Muscle of leg (tissue), 16 donors: ENCODE measurements at places on chromosomes 5 and 9.

DNA sequence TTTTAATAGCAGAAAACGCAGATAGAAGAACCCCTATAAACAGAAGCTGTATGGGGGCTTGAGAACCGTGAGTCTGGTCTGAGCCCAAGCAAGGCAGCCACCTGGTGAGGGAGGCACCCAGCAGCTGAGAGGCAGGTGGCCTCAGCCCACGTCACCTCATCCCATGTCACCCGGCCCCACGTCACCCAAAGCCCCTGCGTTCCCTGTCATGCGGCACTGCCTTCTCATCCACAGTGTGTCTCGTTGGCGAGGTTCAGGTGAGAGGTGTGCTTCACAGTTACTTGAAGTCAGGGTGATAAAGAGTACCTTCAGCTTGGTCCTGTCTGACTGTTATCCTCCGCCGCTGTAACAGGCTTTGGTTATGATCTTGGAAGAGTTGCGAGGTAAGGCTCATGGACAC is 80.6 kb upstream of the IRX4 start:
- H3K27me3 ChIP-seq: no peaks in the 10 kb centered on the region
- H3K4me1 ChIP-seq: peaks cover 22% of the 10 kb centered on the region
- H3K36me3 ChIP-seq: no peaks in the 10 kb centered on the region
- no peak overlapping the region for H3K4me3 ChIP-seq
- H3K27ac ChIP-seq: no peak overlapping the region
- DNase-seq: no peak

- no peak overlapping the region for H3K4me3 ChIP-seq
- DNase-seq: peak; percentile 46
- no peaks in the 10 kb centered on the region for H3K27me3 ChIP-seq
- no peaks in the 10 kb centered on the region for H3K4me1 ChIP-seq
- no peaks in the 10 kb centered on the region for H3K36me3 ChIP-seq
These were observed 26.0 kb downstream of the GABRP start for GRCh38 chr5:170809551-170809950.

DNA sequence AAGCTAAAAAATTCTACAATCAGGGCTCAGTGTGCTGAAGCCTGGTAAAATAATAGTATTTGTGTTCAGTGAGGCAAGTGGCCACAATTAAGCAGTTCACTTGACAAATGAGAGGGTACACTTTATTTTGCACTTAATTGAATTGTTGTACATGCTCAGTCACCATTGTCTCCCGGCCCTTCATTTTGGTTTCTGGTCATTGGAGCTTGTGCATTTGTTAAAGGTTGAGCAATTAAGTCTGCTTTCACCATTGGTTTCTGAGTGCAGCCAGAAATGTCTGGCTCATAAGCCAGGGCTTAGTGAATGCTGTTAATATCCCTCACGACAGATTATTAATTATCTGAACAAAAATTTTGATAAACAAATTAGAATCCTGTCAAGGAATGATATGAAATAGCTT is 89.6 kb downstream of the PRDM6 start:
- DNase-seq: no peak
- no peaks in the 10 kb centered on the region for H3K36me3 ChIP-seq
- H3K27ac ChIP-seq: no peak overlapping the region
- H3K27me3 ChIP-seq: no peaks in the 10 kb centered on the region
- no peaks in the 10 kb centered on the region for H3K4me1 ChIP-seq

GRCh38 chr5:135391116-135391868 is 7.7 kb downstream of the MACROH2A1 start:
- peak; percentile 51 for DNase-seq
- no peak overlapping the region for H3K4me3 ChIP-seq
- no peaks in the 10 kb centered on the region for H3K27me3 ChIP-seq
- H3K4me1 ChIP-seq: peaks cover 39% of the 10 kb centered on the region
- no peak overlapping the region for H3K27ac ChIP-seq
- H3K36me3 ChIP-seq: peaks cover 51% of the 10 kb centered on the region

- DNase-seq: peak; percentile 88
- peak overlapping the region; percentile 91 for H3K27ac ChIP-seq
- peak overlapping the region; percentile 88 for H3K4me3 ChIP-seq
- peaks cover 17% of the 10 kb centered on the region for H3K36me3 ChIP-seq
- no peaks in the 10 kb centered on the region for H3K27me3 ChIP-seq
These were observed 929 bp downstream of the SH3PXD2B start for GRCh38 chr5:172453206-172453985.

DNA sequence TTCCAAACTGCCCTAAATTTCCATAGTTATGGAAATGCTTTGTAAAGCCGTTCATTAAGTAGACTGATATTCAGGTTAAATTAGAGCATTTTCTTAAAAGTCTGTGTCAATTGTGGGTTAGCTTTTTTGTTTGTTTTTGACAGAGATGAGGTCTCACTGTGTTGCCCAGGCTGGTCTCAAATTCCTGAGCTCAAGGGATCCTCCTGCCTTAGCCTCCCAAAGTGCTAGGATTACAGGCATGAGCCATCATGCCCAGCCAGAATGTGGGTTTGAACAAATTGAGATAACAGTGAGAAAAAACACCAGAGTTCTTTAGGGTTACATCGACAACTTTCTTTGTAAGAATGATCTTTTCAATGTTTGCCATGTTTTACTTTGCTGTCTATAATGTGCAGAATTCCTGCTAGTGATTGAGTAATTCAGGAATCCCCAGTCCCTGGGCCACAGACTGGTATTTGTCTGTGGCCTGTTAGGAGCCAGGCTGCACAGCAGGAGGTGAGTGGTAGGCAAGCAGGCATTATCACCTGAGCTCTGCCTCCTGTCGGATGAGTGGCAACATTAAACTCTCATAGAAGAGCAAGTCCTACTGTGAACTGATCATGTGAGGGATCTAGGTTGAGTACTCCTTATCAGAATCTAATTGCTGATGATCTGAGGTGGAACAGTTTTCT is 80.5 kb downstream of the RAI14 start:
- peaks cover 2% of the 10 kb centered on the region for H3K36me3 ChIP-seq
- H3K27me3 ChIP-seq: no peaks in the 10 kb centered on the region
- H3K27ac ChIP-seq: no peak overlapping the region
- DNase-seq: no peak
- H3K4me3 ChIP-seq: no peak overlapping the region

DNA sequence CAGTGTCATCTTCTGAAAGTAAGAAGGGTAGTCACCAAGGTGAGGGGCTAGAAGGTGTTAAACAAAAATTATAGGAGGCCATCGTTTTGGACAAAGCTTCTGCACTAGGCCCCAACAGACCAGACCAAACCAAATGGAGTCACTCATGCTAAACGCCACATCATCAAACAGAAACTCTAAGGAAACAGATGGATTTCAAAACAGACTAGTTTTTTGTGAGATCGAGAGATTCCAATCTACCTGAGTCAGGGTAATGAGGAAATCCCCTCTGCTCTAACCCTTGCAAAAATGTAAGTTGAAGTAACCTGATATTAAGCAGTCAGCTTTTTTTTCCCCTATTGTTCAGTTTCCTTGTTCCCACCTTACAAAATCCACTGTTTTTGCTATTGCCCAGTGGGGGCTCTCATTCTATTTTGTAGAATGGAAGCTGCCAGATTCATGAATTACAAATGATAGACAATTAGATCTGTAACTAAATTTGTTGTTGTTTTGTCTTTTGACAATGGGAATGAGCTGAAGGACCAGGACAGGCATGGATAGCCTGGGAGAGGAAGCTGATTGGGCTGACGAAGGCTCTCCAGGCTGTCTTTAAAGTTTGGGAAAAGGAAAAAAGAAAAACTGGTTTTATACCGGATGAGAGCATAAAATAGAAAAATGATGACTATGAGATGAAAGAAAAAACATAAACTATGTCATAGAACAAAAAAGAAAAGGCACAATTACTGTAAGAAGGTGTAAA is 94.7 kb upstream of the ADAMTSL1 start:
- DNase-seq: no peak
- H3K27ac ChIP-seq: no peak overlapping the region
- H3K36me3 ChIP-seq: no peaks in the 10 kb centered on the region
- no peaks in the 10 kb centered on the region for H3K4me1 ChIP-seq
- H3K4me3 ChIP-seq: no peak overlapping the region

GRCh38 chr5:170632985-170633234 is 129.1 kb downstream of the KCNIP1 start:
- H3K4me1 ChIP-seq: peaks cover 47% of the 10 kb centered on the region
- H3K4me3 ChIP-seq: peak overlapping the region; percentile 26
- H3K27ac ChIP-seq: peak overlapping the region; percentile 96

GRCh38 chr5:170113522-170113900 is 7.8 kb downstream of the FOXI1 start:
- DNase-seq: no peak
- no peak overlapping the region for H3K27ac ChIP-seq
- H3K4me1 ChIP-seq: peaks cover 8% of the 10 kb centered on the region
- no peaks in the 10 kb centered on the region for H3K36me3 ChIP-seq
- no peak overlapping the region for H3K4me3 ChIP-seq

- H3K27me3 ChIP-seq: no peaks in the 10 kb centered on the region
- DNase-seq: peak; percentile 62
- no peak overlapping the region for H3K27ac ChIP-seq
These were observed 142.1 kb downstream of the HINT1 start for GRCh38 chr5:131022811-131023497.

DNA sequence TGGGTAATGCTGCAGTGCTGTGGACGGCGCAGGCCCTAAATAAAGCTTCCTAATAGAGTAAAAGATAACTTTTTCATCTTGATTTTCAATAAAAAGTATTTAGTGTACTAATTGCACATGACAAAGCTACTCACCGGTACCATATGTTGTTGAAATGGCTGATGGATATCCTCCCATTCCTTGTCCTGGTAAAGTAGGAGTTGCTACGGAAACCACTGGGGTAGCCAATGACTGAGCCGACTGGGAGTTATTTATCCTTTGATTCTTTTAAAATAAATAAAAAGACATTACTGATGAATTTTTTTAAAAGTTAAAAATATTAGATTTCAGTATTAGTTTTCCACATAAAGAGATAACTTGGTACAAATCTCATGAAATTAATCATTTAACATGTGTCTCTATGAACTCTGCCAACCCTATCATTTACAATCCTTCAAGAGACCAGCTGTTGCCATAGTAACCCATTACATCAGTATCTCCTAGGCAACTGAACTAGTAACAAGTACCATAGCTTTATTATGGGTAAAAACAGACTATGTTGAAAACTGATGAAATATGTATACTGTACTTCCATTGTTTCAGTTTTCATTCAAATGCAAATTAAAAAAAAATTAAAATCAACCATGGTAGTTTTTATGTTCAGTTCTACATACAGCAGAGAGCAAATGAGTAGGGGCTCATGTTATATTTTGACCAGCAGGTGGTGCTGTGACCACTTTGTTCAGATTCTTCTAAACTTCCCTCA is 153.7 kb downstream of the MEF2C start:
- H3K4me3 ChIP-seq: no peak overlapping the region
- no peaks in the 10 kb centered on the region for H3K27me3 ChIP-seq
- peak; percentile 89 for DNase-seq
- H3K36me3 ChIP-seq: peaks cover 19% of the 10 kb centered on the region

GRCh38 chr5:73534971-73535370 is 30.5 kb downstream of the ANKRA2 start:
- H3K27me3 ChIP-seq: peaks cover 10% of the 10 kb centered on the region
- H3K27ac ChIP-seq: no peak overlapping the region
- no peak overlapping the region for H3K4me3 ChIP-seq
- no peaks in the 10 kb centered on the region for H3K36me3 ChIP-seq
